ENCODE measurements at places on chromosomes 2 and 18. TPM values are rescaled to one million over a fixed set of nuclear protein-coding genes. Genes with fewer than 3 reads are reported as not detected.

CRYGD gene
- 0.47 TPM for polyA plus RNA-seq

IKZF2 gene
- 1.4 TPM for polyA plus RNA-seq

- H3K27ac ChIP-seq = no peak overlapping the region
- H3K36me3 ChIP-seq = no peaks in the 10 kb centered on the region
- no peaks in the 10 kb centered on the region for H3K27me3 ChIP-seq
- DNase-seq = no peak
- no peak overlapping the region for H3K4me3 ChIP-seq
Measured at GRCh38 chr2:54041135-54041534, 70.3 kb upstream of the PSME4 start.

DNA sequence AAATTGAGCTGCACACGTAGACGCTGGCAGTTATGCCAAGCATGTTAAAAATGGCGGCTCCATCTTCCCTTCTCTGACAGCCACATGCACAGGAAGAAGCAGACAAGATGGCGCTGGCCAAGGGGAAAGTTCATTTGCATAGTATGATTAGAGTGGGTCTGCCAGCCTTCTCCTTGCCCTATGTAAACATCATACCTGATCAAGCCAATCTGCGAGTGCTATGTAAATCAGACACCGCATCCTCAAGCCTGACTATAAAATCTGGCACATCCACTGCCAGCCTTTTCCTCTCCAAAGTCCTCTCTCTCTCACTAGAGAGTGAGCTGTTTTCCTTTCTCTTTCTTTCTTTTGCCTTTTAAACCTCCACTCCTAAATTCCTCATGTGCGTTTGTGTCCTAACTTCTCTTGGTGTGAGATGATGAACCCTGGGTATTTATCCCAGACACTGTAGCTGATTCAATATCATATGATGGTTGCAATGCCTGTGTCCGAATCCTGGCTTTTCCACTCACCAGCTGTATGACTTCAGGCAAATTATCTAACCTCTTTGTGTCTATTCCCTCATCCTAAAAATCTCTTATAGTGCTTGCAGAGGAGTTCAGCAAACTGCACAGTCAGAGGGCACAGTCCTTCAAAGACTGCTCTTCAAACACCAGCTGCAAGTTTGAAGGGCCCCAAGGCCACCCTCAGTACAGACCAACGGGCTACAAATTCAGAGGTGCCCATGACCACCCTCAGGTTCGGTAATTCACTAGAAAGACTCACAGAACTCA lies 39.3 kb upstream of the ITSN2 start:
- no peaks in the 10 kb centered on the region for H3K27me3 ChIP-seq
- H3K36me3 ChIP-seq = no peaks in the 10 kb centered on the region
- H3K4me3 ChIP-seq = no peak overlapping the region
- peaks cover 4% of the 10 kb centered on the region for H3K4me1 ChIP-seq
- no peak for DNase-seq

DNA sequence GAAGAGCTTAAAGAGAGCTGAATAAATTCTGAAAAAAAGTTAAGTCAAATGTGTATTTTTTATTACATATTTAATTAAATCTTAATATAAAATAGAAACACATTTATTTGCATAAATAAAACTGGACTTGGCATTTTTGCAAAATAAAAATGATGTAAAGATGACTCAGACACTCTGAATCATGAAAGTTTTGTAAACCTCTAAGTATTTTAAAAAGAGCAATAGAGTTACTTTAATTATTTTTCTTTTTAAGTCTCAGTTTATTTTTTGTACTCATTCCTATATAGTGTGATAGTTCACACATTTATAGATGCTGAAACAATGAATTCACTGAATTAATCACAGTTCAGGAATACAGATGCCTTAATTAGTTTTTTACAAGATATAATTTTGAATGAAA lies 109.9 kb upstream of the DTNA start:
- no peaks in the 10 kb centered on the region for H3K36me3 ChIP-seq
- no peak overlapping the region for H3K4me3 ChIP-seq
- H3K4me1 ChIP-seq = no peaks in the 10 kb centered on the region
- no peaks in the 10 kb centered on the region for H3K27me3 ChIP-seq
